Ascending aorta (tissue), 2 donors: ENCODE measurements at places on chromosomes 11 and 22.
A peak's percentile ranks its signal among the peaks of the same experiment; 100 is the strongest.

DNA sequence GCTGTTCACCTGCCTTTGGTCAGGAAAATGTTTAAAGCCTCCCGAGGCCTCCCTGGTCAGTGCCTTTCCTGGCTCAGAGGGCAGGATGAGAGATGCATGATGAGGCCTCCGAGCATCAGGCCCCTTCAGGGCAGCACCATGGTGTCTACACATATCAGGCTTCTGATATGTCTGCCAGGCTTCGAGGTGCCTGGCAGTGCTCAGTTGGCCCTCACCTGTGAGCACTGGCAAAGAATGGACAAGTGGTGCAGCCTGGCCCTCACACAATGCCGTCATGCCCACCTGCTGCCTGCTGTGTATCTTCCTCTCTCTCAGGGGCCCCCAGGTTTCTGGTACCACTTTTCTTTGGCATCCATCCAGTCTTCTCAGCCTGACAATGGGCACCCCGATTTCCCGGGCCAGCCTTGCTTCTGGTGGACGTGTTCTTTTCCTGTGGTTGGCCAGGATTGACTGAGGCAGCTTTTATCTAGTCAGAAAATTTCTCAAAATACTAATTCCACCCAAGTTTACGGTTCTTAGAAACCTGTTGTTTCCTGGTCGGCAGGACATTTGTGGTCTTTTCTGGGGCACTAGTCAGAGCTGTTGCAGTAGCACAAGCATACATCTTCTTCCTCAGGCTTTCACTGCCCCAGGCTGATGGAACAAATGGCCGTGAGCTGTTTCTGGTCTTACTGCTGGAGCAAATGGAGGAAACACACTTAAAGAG lies 76.8 kb upstream of the SUSD2 start:
- no peaks in the 10 kb centered on the region for H3K27me3 ChIP-seq
- peak overlapping the region; percentile 83 for H3K27ac ChIP-seq
- H3K4me1 ChIP-seq = peaks cover 14% of the 10 kb centered on the region
- no peak for DNase-seq
- H3K4me3 ChIP-seq = no peak overlapping the region
- peaks cover 17% of the 10 kb centered on the region for H3K36me3 ChIP-seq

- no peaks in the 10 kb centered on the region for H3K36me3 ChIP-seq
- no peaks in the 10 kb centered on the region for H3K27me3 ChIP-seq
- peak overlapping the region; percentile 58 for H3K27ac ChIP-seq
- no peak for DNase-seq
Measured at GRCh38 chr22:45516163-45516562, 13.5 kb downstream of the FBLN1 start.

- DNase-seq = no peak
- no peaks in the 10 kb centered on the region for H3K27me3 ChIP-seq
- no peaks in the 10 kb centered on the region for H3K36me3 ChIP-seq
- H3K4me1 ChIP-seq = no peaks in the 10 kb centered on the region
- H3K27ac ChIP-seq = no peak overlapping the region
Measured at GRCh38 chr11:84890676-84891075, 736.5 kb downstream of the DLG2 start.

- H3K27ac ChIP-seq = no peak overlapping the region
- H3K4me1 ChIP-seq = no peaks in the 10 kb centered on the region
- no peaks in the 10 kb centered on the region for H3K36me3 ChIP-seq
- no peak overlapping the region for H3K4me3 ChIP-seq
- no peaks in the 10 kb centered on the region for H3K27me3 ChIP-seq
Measured at GRCh38 chr22:27163162-27164137, 506.1 kb downstream of the MIAT start.

- H3K4me3 ChIP-seq = no peak overlapping the region
- no peaks in the 10 kb centered on the region for H3K36me3 ChIP-seq
- no peaks in the 10 kb centered on the region for H3K27me3 ChIP-seq
- H3K27ac ChIP-seq = no peak overlapping the region
- H3K4me1 ChIP-seq = no peaks in the 10 kb centered on the region
Measured at GRCh38 chr11:11065396-11065795, 207.5 kb upstream of the ZBED5 start.

DNA sequence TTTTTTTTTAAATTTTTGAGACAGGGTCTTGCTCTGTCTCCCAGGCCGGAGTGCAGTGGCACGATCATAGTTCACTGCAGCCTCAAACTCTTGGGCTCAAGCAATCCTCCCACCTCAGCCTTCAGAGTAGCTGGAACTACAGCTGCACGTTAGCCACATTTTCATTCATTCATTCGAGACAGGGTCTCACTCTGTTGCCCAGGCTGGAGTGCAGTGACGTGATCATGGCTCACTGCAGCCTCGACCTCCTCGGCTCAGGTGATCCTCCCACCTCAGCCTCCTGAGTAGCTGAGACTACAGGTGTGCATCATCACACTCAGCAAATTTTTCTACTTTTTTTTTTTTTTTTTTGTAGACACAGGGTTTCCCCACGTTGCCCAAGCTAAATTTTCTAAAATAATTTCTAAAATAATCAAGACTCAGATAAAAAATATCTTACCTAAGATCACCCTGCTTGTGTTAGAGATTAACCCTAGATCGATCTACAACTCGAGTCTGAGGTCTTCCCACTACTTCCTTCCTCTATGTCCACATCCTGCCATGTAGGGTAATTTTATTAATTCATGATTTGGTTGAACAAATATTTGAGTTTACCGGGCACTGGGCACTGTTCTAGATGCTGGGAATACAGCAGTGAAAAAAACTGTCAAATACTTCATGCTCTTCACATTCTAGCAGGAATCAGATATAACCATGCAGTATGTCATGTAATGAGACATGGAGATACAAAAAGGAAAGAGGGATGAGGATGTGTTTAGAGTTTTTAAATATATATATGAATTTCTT lies 15.1 kb downstream of the EIF4G2 start:
- DNase-seq = no peak
- no peak overlapping the region for H3K27ac ChIP-seq
- H3K27me3 ChIP-seq = no peaks in the 10 kb centered on the region
- H3K36me3 ChIP-seq = peaks cover 25% of the 10 kb centered on the region
- H3K4me3 ChIP-seq = no peak overlapping the region
- H3K4me1 ChIP-seq = peaks cover 7% of the 10 kb centered on the region

GRCh38 chr11:121936370-121936769 lies 179.6 kb downstream of the BLID start:
- no peaks in the 10 kb centered on the region for H3K36me3 ChIP-seq
- no peak overlapping the region for H3K4me3 ChIP-seq
- DNase-seq = no peak
- no peak overlapping the region for H3K27ac ChIP-seq

GRCh38 chr11:132140056-132140455 lies 769.6 kb downstream of the NTM start:
- DNase-seq = no peak
- no peak overlapping the region for H3K4me3 ChIP-seq
- no peaks in the 10 kb centered on the region for H3K4me1 ChIP-seq
- H3K27ac ChIP-seq = no peak overlapping the region

GRCh38 chr11:83477772-83478171 lies 191.6 kb upstream of the CCDC90B start:
- H3K27ac ChIP-seq = no peak overlapping the region
- DNase-seq = no peak

- no peak overlapping the region for H3K27ac ChIP-seq
- no peaks in the 10 kb centered on the region for H3K36me3 ChIP-seq
- no peaks in the 10 kb centered on the region for H3K27me3 ChIP-seq
Measured at GRCh38 chr11:117597071-117597470, 199.9 kb downstream of the DSCAML1 start.

- H3K27ac ChIP-seq = no peak overlapping the region
- H3K27me3 ChIP-seq = no peaks in the 10 kb centered on the region
- H3K4me3 ChIP-seq = no peak overlapping the region
- H3K4me1 ChIP-seq = no peaks in the 10 kb centered on the region
- DNase-seq = no peak
- H3K36me3 ChIP-seq = no peaks in the 10 kb centered on the region
Measured at GRCh38 chr22:42203609-42204008, 66.8 kb downstream of the TCF20 start.

DNA sequence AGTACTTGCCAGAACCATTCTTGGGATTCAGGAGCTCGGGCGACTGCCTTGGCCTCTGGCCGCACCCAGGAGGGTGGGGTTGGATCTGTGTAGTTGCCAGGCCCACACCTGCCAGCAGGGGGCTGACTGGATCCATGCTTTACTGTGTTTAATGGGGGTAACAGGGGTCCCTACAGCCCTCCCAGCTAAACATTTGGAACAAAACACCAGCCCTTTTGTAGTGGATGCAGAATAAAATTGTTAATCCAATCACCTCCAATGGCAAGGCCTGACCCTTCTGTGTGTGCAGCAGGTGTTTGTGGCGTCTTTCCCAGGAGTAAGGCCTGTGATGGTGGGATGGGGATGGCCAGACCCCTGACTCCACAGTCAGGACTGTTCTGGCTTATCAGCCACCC lies 22.5 kb downstream of the SUN2 start:
- no peak for DNase-seq
- H3K36me3 ChIP-seq = peaks cover 82% of the 10 kb centered on the region
- H3K27ac ChIP-seq = peak overlapping the region; percentile 83
- no peak overlapping the region for H3K4me3 ChIP-seq
- peaks cover 22% of the 10 kb centered on the region for H3K4me1 ChIP-seq
- no peaks in the 10 kb centered on the region for H3K27me3 ChIP-seq

- H3K27me3 ChIP-seq = no peaks in the 10 kb centered on the region
- H3K4me3 ChIP-seq = no peak overlapping the region
- no peak for DNase-seq
Measured at GRCh38 chr11:15489281-15489680, 374.6 kb downstream of the INSC start.
